ENCODE measurements at places on chromosomes 5 and 9.
A peak's percentile ranks its signal among the peaks of the same experiment; 100 is the strongest.

GRCh38 chr5:74850789-74851425 is 15.3 kb downstream of the FAM169A start:
- no peak for DNase-seq

GRCh38 chr5:74442466-74442865 is 198.1 kb downstream of the ENC1 start:
- DNase-seq = no peak

DNA sequence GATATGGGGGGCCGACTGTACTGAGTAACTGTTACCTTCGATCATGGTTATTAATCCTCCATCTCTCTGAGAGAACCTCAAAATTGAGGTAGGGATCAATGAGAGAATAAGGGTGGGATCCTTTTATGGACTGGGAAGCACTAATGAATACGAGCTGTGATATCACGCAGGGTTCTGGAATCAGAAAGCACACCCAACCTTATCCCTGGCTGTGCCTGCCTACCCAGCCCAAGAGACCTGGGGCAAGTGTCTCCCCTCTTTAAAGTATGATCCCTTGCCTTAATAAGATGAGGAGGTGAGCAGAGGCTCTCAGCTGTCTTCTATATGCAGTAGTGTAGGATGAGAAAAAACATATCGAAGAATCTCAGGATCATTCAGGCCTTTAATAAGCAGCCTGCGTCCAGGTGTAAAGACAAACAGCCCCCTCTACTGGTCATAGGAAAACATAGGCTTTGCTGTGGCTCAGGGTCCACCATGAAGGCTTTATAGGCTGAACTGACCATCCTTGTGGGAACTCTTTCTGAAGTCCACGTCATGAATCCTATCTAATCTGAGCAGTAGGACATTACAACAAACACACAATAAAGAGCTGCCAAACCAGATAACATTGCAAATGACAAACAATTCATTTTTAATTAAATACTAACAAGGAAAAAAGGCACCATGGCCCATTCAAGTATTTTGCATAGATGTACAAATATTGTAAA is 16.8 kb downstream of the NIPAL4 start:
- peak; percentile 81 for DNase-seq

- no peak for DNase-seq
Observed at GRCh38 chr5:50593681-50594080, 72.8 kb upstream of the PARP8 start.
